ENCODE measurements at places on chromosomes 2 and 18.

GRCh38 chr2:56167616-56168562 is 15.9 kb upstream of the CCDC85A start:
- no peak for DNase-seq

GRCh38 chr2:69716555-69717120 is 25.3 kb upstream of the ANXA4 start:
- DNase-seq, result no peak

DNA sequence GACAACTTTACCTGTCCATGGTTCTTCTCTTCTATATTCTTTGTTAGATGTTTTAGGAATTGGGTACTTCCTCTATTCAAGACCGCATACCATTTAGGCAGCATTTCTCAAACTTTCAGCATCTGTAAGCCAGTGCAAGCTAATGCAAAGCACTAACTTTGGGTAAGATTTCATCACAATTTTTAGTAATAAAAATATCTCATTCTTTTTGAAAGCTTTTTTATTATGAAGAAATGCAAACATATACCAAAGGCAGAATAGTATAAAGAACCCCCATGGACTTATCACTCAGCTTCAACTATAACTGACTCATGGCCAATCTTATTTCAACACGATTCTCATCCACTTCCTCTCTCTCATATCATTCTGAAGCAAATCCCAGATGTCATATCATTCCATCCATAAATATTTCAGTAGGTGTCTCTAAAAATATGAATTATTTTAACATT is 32.9 kb downstream of the INO80C start:
- DNase-seq, result no peak

GRCh38 chr18:13313006-13313686 is 94.6 kb downstream of the LDLRAD4 start:
- DNase-seq, result no peak

GRCh38 chr18:37219257-37219656 is 346.3 kb downstream of the CELF4 start:
- DNase-seq, result no peak

GRCh38 chr2:41409328-41409727 is 638.5 kb upstream of the PKDCC start:
- no peak for DNase-seq

GRCh38 chr18:73408469-73408868 is 540.7 kb upstream of the NETO1 start:
- no peak for DNase-seq

DNA sequence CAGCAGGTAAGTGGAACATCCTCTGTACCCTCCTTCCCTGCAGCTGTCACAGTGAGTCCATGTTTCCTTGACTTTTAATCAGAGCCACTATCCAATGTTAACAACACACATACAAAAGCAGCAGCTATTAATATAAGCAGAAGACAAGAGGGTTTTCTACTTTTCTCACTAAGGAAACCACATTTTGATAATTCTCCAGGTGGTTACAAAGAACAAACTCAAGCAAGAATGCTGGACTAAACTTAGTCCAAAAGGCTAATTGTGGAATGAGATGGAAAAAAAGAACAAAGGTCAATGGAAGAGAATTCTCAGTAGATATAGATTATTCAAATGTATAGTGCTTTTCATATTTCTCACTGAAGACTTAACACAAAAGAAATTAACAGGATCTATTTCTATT is 176.9 kb upstream of the SLC39A10 start:
- no peak for DNase-seq

DNA sequence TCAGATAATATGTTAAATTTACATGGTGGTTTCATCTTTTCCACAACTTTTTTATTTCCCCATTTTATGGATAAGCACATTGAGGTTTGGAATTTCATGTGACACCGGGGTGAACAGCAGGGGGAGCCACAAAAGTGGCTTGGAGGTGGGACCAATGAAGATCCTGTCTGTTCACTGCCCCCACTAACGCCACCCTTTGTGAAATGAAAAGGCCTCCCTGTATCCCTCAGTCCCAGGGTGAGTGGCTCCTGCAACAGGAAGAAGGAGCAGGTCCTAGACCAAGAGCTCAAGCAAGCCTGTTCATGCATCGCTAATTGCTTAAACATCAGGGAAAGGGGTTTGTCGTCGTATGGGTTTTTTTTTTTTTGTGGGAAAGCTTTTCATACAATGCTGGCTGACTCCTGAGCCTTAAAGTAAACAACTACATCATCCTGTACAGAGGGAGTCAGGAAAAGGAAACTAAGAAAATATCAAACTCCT is 267.8 kb upstream of the EPAS1 start:
- DNase-seq, result no peak

- DNase-seq, result peak; percentile 57
Measured at GRCh38 chr18:77127769-77128671, 4.6 kb downstream of the MBP start.

GRCh38 chr2:233060980-233061590 is 943 bp downstream of the INPP5D start:
- peak; percentile 78 for DNase-seq

DNA sequence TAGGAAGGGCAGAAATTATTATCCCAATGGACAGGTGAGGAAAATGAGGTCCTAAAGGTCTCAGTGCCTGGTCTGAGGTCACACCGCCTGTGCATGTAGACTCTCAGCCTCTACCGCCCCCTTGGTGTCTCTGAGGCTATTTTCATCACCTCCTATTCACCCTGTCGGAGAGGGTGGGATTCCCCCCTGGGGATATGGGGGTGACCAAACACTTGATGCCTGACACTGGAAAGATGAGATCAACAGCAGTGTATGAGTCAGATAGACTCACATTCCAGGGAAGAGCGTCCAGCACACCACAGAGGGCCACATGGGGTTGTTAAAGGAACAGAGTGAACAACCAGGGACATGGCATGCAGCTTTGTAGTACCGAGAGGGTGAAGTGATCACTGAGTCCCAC is 199.7 kb downstream of the SMAD2 start:
- DNase-seq, result no peak

DNA sequence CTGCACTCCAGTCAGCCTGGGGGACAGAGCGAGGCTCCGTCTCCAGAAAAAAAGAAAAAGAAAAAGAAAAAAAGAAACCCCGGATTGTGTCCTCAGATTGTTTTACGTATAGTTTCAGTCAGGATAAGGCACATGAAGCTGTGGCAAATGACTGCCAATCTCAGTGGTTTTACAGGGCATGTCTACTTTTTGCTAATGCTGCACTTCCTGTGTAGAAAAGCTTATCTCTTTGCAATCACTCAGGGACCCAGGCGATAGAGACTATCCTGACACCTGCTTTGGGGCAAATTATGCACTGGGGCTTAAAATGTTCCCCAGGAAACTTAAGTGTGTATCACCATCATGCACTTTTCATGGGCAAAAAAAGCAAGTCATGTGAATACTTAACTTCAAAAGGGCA is 103.7 kb upstream of the MEIS1 start:
- no peak for DNase-seq

DNA sequence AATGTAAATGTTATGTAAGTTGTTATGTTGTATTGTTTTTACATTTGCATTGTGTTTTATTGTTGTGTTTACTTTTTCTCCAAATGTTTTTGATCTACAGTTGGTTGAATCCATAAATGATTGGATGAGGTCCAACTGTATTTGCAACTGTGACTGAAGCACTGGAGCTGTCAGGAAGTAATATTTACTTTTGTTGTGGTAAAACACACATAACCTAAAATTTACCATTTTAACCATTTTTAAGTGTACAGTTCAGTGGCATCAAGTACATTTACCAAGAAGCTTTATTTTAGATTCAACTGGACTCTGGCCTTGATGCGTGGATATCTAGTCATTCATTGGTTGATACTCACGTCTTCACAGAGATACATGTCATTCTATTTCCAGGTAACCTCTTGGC is 181.8 kb downstream of the THADA start:
- no peak for DNase-seq

- no peak for DNase-seq
Measured at GRCh38 chr2:127357591-127357990, 30.2 kb downstream of the MAP3K2 start.

- DNase-seq, result no peak
Measured at GRCh38 chr2:66370824-66371223, 64.1 kb upstream of the MEIS1 start.

GRCh38 chr18:32707147-32707546 is 65.7 kb downstream of the KLHL14 start:
- DNase-seq, result no peak

GRCh38 chr18:6521803-6522418 is 107.2 kb upstream of the L3MBTL4 start:
- DNase-seq, result peak; percentile 33

DNA sequence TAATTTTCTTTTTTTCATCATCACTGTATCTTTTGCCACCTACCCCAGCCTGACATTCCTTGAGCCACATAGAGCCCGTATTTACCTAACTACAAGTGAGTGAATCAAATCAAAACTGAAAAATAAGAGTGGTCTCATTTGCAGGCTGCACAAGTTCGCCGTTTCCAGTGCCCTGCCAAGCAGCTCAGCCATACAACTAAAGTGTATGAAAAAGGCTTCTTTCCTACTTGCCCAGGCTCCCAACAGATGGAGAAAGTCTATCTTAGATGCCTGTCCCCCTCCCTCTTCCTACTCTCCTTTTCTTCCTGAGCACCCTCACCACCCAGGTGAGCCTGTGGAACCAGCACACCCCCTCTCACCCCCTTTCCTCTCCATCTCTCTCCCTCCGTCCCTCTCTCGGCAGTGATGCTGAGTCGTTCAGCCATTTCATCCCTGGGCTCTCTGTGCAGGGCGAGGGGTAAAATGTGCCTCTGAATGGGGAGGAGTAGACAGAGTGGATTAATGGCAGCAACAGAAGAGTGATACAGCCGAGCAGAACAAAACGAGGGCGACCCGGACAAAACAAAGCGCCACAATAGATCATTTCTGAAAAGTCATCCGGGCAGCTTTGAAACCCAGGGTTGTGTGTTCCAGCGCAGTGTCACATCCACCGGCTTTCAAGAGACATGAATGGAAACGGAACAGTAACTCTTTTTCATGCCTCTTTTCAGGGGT is 65.0 kb upstream of the POU3F3 start:
- no peak for DNase-seq

GRCh38 chr2:197515315-197515738 is 539 bp upstream of the MOB4 start:
- DNase-seq, result peak; percentile 25

- no peak for DNase-seq
Measured at GRCh38 chr2:75076088-75076487, 117.6 kb downstream of the POLE4 start.

- no peak for DNase-seq
Measured at GRCh38 chr2:174602745-174603144, 5.1 kb upstream of the WIPF1 start.

- DNase-seq, result no peak
Measured at GRCh38 chr18:76687304-76687962, 134.9 kb upstream of the ZNF236 start.

DNA sequence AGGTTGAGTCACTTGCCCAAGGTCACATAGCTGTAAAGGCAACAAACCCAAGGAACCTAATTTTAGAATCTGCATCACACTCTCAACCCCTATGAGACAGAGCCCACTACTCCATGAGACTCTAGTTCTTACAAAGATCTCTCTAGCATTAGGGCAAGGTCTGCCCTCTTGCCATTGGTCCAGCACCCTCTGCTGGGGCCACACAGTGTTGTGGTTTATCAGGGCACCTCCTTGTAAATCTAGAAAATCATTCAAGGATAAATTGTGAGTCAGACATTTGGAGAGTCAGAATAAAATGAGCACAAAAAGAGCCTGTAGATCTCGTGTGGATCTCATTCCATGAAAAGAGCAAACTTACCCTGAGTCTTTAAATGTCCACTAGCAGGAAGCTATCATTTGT is 91.2 kb downstream of the SLC8A1 start:
- DNase-seq, result no peak

- DNase-seq, result no peak
Measured at GRCh38 chr2:239961662-239962613, 63.2 kb downstream of the NDUFA10 start.

- no peak for DNase-seq
Measured at GRCh38 chr2:141381946-141382345, 748.9 kb downstream of the LRP1B start.

- no peak for DNase-seq
Measured at GRCh38 chr2:95297639-95298395, 670 bp downstream of the KCNIP3 start.

DNA sequence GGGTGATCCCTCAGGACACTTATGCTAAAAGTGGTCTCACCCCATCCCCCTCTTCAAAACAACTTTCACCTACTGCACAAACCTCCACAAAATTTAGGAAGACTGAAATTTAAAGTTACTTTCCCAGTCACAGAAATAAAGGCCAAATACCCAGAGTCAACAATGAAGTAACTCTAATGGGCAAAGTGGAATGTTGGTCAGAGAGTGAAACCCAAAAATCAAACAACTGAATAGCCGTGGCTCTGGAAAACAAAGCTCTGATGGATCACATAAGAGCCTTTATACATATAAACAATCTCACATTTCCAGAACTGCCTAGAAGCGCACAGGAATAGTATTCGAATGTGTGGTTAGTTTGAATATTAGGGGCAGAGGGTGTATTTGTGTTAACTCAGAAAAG is 4.7 kb downstream of the ACVR1 start:
- DNase-seq, result no peak

DNA sequence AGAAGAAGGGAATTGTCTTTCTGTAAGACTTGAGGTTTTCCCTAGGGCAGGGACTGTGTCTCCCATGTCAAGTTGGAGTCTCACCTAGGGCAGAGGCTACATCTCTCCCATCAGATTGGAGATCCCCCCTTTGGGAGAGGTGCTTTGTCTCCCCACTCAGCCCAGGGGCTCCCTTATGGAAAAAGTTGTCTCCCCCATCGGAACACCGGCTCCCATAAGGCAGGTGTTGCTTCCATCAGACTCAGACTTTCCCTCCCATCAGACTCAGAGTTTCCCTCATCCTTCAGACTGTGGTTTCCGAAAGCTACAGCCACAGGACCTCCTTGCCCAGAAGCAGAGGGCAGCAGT is 5.8 kb downstream of the ANKRD53 start:
- DNase-seq, result no peak

DNA sequence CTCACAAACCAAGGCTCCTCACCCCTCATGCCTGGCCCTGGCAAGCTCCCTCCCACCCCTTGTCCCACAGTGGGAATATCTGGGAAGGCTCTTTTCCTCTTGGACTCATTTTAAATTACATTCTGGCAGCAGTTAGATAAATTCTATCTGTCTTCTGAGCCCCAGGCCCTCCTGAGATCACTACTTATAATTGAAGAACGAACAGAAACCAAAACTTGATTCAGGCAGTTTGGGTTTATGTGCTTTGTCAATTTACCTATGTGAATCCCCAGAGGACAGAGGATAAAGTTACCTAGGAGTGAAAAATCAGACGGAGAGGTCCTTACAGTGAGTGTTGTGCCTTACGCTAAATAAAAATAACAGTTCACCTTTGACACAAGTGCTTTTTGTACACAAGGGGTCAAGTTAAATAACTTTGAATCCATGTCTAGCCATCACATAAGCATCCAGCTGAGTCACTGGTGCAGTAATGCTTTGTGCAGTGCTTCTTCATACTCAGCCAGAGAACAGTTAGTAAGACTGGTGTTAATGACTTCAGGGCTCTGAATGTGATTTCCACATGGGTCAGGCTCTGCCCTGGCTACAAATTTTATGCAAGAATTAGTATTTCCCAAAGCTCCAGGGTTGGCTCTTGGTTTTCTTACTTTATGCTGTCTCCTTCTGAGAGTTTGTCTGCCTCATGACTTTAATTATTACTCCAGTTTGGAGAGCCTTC is 329.3 kb downstream of the INSIG2 start:
- DNase-seq, result no peak

All from germinal center (tissue), 1 donor.